ENCODE measurements at places on chromosomes 7 and 10.

- no peak for DNase-seq
Measured at GRCh38 chr10:46558392-46559185, 2.1 kb upstream of the GPRIN2 start.

DNA sequence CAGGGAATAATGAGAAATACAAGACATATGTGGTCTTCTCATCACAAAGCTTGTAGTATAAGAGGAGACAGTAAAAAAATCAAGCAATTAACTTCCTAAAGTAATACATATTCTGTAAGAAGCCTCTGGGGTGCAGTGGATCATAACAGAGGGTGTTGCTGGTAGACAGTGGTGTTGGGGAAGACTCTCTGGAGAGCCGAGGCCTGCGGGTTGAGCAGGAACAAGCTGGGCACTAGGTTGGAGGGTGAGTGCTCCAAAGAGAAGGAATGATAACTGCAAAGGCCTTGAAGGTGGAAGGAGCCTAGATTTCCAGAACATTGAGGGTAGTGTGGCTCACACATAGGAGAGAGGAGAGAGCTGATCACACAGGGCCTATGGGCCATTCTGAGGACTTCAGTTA is 1.5 kb downstream of the GIMAP4 start:
- peak; percentile 45 for DNase-seq

DNA sequence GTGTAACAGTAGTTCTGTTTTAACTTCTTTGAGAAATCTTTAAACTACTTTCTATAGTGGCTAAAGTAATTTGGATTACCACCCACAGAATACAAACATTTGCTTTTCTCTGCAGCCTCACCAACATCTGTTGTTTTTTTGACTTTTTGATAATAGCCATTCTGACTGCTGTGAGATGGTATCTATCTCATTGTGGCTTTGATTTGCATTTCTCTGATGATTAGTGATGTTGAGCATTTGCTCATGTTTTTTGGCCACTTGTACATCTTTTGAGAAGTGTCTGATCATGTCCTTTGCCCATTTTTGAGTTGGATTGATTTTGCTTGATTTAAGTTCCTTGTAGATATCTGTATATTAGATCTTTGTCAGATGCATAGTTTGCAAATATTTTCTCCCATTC is 66.7 kb downstream of the RNF133 start:
- no peak for DNase-seq

DNA sequence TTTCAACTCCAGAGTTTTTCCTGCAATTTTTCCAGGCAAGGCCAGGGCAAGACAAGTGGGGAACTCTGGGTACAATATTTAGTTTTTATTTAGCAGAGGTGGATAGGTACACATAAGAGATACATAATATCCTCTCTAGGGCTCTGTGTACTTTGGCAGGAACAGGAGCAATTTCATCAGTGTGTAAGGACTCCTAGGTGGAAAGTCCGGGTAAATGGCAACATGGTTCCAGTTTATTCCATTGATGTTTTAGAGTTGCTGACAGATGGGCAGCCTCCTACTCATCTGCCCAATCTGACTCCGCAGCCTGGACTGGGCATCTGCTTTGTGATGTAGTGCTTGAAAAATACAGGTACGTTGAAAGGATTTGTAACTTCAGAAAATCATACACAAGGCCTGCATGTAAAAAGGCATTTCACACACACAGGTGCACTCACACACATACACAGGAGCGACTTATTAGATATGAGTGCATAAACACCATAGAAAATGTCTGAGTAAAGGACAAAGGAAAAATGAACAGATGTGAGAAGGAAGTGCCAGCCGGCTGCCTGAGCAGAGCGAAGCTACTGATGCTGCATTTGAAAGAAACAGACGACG is 5.7 kb downstream of the PON1 start:
- no peak for DNase-seq

DNA sequence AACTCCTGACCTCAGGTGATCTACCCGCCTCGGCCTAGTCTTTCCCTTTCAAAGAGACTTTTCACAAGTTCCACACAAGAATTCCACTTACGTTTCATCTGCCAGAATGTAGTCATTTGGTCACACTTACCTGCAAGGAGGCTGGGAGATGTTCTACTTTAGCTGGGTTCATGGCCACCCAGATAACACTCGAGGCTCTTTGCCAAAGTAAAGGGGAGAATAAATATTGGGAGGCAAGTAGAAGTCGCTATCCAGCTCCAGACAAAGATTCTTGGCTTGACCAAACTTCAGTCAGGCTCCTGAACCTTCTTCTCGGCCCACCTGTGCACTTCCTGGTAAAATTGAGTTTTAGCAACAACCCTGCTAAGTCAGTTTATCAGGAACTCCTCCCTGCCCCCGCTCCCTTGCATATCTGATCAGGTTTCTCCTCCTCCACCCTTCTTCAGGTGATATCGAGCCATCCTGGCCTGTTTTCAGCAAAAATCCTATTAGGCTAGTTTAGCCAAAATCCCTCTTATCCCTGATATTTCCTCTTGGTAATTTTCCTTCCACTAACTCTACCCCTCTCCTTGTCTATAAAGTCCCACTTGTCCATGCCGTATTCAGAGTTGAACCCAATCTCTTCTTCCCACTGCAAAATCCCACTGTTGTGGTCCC is 25.1 kb upstream of the SAMD8 start:
- no peak for DNase-seq

DNA sequence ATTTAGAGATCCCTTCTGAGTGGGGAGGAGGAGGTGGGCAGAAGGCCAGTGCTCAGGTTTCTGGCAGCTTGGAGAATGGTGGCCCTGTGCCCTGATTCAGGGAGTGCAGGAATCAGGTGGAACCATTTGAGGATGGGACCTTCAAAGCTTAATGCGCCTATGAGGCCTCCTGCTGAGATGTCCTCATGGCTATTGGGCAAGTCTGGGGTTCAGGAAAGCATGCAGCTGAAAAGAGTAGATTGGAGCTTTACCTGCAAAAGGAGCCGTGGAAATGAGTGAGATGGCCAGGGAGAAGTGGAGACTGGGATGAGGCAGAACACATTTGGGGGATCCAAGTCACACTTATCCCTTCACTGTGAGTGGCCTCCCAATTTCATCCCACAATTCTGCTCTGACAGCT is 6.1 kb downstream of the FFAR4 start:
- DNase-seq = no peak

DNA sequence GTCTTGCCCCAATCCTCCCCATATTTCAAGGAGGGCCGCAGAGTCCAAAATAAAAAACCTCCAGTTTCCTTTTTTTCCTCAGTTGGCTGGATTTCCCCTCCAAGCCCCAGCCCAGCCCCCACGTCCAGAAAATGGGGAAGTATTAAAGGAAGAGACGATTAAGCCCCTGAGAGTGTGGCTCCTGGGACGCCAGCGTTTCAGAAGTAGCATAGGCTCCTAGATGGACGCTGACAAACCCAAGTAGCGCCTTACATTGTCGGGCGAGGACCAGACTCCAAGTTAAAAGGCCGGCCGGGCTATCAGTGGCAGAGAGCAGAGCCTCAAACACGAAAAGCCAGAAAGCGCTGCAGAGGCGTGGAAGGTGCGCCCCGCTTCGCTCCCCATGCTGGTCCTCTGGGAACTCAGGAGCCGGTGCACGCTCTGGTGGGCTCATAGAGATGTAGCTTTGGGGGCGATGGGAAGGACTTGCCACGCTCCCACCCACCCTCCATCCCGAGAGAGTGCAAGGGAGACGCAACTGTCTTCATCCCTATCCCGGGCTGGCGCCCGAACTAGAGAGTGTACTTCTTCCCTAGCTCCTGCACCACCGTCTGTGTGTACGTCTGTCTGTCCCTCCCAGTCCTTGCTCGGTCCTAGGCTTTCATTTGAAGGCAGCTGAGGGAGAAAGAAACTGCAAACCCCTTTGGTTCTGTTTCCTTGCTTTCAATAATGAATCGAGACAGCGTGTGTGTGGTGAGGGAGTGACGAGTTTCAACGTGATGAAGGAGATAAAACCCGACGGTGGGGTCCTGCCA is 6.3 kb upstream of the EMX2 start:
- no peak for DNase-seq

DNA sequence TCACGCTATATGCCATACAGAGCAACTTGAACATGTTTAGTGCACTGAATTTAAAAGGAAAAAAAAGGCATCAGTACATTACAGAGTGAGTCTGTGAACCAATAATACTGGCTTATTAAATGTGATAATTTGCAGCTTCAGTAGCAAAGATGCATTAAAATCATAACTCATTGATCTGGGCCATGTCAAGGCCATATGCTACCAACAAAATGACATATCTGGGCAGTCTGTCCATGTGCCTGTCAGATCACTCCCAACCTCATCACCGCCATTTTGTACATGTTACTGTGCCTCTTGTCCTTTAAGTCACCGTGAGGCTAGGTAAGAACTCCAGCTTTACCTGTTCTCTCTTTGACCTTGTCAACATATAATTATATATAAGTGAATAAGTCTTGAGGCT is 307.4 kb upstream of the LRGUK start:
- DNase-seq = no peak

GRCh38 chr7:169276-170172 is 22.8 kb upstream of the FAM20C start:
- no peak for DNase-seq

- DNase-seq = no peak
Measured at GRCh38 chr10:5508161-5508604, 8.8 kb upstream of the CALML5 start.

DNA sequence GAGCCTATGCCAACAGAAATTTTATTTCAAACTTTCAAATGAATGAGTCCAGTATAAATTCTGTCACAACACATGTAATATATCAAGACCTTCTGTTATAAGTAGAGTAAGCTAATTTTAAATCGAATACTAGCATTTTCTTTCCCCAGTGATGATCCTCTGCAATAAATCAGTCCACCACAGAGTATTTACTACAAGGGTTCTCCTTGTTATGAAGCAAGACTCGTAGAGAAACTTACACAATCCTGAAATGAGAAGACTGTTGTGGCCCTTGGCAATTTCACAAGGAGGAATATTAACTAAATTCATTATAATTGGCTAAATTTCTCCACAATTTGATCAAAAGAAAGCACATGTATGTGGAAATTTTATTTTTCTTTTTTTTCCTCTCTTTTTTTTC is 312.4 kb upstream of the DGKB start:
- DNase-seq = no peak

- DNase-seq = no peak
Measured at GRCh38 chr10:130498042-130498441, 361.9 kb downstream of the GLRX3 start.

GRCh38 chr10:5944389-5945189 is 32.8 kb downstream of the IL15RA start:
- no peak for DNase-seq

- DNase-seq = no peak
Measured at GRCh38 chr7:112405286-112405685, 45.0 kb upstream of the IFRD1 start.

DNA sequence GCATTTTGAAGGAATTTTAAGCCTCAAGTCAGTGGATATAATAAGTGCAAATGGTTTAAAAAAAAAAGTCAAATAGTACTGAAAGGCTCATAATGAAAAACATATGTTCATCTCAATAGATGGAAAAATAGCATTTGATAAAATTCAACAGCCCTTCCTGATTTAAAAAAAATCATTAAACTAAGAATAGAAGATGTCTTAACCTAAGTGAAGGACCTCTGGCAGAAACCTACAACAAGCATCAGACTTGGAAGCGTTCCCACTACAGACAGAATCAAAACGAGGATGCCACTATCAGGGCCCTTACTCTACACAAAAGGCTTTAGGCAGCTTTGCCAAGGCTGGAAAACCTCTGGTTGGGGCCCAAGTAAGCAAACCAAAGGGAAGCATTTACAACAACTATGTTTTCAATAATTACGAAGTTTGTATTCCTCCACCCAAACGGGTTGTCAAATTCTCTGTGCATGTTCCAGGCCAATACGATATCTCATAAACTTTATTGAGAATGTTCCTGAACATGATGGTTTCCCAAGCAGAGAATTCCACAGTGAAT is 45.1 kb downstream of the CYTH3 start:
- no peak for DNase-seq

DNA sequence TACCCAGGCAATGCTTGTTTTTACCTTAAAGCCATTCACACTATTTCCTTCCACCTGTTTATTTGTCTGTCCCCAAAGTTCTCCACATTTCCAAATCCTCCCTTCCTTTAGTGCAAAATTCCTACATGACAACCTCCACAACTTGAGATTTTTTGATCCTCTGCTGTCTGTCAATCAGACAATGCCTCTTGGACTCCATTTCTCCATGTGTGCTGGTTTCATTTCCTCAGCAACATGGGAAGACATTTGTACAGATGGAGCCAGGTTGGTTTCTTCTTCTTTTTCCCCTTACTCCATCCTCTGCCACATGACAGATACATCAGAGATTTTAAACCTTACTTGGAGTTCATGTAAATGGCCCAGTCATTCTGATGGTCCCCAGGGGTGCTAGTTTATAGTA is 19.1 kb upstream of the GIMAP2 start:
- peak; percentile 47 for DNase-seq

DNA sequence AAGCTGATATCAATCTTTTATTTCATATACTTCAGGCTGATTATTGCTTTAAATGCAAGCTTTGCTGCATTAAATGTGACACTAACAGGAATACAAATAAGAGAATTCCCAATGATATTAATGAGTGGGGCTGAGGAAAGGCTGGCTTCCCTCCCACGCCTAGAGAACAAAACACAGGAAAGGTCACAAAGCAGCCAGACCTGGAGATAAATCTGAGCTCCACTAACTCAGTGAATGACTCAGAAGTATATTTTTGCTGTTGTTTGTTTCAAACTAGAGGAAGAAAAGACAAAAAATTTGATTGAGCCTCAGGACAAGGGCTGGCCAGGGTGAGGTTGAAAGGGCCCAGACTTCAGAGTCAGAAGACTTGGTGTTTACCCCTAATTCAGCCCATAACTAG is 88.1 kb downstream of the XPNPEP1 start:
- DNase-seq = no peak

- DNase-seq = no peak
Measured at GRCh38 chr7:159098811-159099655, 45.6 kb downstream of the VIPR2 start.

DNA sequence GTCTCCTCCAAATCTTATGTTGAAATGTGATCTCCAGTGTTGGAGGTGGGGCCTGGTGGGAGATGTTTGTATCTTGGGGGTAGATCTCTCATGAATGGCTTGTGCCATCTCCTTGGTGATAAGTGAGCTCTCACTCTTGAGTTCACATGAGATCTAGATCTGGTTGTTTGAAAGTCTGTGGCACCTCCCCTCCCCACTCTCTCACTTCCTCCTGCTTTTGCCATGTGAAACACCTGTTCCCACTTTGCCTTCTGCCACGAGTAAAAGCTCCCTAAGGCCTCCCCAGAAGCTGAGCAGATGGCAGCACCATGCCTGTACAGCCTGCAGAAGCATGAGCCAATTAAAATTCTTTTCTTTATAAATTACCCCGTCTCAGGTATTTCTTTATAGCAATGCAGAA is 23.5 kb downstream of the TMEM229A start:
- DNase-seq = no peak

Measured in inflammatory macrophage treated with lipopolysaccharide for 4 hours (primary cell).